Stimulated activated CD4-positive, alpha-beta T cell treated with anti-CD3 and anti-CD28 coated beads, Interleukin-1b, Interleukin-23, amount 100 ng/mL, for 4 hours (primary cell): ENCODE measurements at places on chromosomes 7 and 10.

GRCh38 chr10:74936577-74937265 lies 110.3 kb downstream of the KAT6B start:
- DNase-seq = no peak

DNA sequence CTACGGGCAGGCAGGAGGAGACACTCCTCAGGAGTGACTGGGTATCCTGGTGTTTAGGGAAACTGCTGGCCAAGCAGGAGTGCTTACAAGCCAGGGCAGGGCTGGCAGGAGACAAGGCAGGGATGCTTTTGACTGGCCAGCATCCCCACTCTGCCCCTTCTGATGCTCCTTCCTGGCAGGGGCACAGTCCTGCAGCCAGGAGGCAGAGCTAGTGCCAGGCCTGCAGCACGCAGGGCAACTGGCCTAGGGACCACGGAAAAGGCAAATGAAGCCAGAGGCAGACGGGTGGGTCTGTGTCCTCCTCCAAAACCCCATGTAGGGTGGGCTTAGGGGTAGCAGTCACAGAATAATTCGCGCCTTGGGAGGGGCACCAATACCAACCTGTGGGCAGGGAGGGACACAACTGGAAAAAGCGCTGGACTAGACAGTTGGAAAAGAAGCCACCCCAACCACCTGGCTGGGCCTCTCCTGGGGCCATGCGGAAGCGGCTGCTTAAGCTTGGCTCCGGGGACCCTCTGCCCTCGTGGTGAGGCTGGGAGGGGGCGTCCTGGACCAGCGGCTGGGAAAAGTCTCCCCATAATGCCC lies 4.8 kb downstream of the IMPDH1 start:
- DNase-seq = no peak

GRCh38 chr7:142806022-142806356 lies 35.2 kb downstream of the PRSS2 start:
- DNase-seq = no peak

DNA sequence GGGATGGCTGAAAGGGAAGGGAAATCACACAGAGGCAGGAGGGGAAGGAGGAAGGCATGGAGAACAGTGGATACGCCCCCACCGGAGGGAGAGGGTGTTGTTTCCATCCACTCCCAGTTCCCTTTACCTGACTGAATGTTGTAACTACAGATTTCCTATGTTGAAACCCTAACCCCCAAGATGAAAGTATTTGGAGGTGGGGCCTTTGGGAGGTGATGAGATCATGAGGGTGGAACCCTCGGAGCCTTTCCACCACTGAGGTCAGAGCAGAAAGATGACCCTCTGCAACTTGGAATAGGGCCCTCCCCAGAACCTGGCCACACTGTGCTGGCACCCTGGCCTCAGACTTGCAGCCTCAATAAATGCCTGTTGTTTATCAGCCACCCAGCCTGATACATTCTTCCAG lies 48.6 kb upstream of the CNPY1 start:
- no peak for DNase-seq

GRCh38 chr7:84073186-84073875 lies 121.3 kb downstream of the SEMA3A start:
- no peak for DNase-seq

GRCh38 chr7:2510909-2511768 lies 8.4 kb upstream of the LFNG start:
- no peak for DNase-seq

DNA sequence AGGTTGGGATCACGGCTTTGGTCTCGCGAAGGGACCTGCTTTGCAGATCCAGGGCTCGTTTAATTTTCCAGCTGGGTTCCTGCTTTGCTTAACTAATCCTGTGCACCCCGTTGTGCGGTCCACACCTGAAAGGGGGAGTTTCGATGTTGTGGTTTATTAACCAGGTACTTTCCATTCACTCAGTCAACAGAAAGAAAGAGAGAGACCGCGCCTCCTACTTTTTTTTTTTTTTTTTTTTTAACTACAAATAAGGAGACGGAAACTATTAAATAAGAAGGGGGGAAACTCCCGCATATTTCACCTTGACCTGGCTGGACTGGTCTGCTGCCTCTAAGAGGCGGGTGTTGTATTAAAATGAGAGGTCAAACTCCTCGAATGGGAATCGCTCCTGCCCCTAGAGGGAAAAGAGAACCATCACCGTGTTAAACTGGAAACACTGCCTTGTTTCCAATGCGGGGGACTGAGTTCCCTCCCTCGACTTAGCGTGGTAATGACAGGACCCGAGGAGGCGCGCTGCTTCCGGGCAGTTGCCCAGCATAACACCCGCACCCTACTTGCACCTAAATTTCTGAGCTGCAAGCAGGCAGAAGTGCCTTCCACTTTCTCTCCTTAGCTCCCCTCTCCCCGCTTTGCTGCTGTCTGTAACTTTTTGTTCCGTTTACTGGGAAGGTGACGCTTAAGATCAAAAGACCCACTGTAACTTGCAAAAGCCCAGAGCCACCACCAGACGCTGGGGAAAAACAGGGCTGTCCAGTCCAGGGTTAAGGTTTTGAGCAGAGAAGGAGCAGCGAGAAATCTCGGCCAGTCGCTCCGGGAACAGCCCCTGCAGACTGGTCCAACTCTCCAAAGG lies 1.1 kb upstream of the ITGB8 start:
- no peak for DNase-seq

- DNase-seq = peak; percentile 72
Measured at GRCh38 chr7:117119192-117119924, 166.1 kb downstream of the ST7 start.

- no peak for DNase-seq
Measured at GRCh38 chr10:101238732-101239105, 9.5 kb upstream of the LBX1 start.

GRCh38 chr7:86645676-86646276 lies 2.1 kb downstream of the GRM3 start:
- no peak for DNase-seq

- DNase-seq = no peak
Measured at GRCh38 chr7:47373871-47374451, 207.9 kb downstream of the TNS3 start.

DNA sequence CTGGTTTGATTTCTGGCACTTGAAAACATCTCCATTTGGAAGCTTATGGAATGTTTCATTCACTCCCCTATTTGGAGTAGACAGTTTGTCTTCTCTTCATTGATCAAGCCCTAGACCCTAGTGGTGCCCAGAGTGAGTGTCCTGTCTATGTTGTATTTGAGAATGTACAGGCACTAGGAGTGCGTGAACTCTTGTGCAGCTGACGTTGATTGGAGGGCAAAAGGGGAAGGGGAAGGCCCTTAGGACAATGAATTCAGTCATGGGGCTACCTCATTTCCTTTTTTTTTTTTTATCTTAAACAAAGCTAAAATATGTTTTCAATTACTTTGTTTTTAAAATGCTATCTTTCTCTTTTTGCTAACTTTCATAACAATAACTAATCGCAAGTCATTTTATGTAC lies 66.5 kb downstream of the ADD3 start:
- no peak for DNase-seq

- no peak for DNase-seq
Measured at GRCh38 chr10:4003348-4003973, 218.5 kb upstream of the KLF6 start.

GRCh38 chr7:151046603-151047573 lies 1.4 kb upstream of the ASIC3 start:
- no peak for DNase-seq

GRCh38 chr7:114084002-114084471 lies 165.2 kb upstream of the PPP1R3A start:
- DNase-seq = no peak

- DNase-seq = no peak
Measured at GRCh38 chr10:24384954-24385353, 176.0 kb downstream of the KIAA1217 start.

DNA sequence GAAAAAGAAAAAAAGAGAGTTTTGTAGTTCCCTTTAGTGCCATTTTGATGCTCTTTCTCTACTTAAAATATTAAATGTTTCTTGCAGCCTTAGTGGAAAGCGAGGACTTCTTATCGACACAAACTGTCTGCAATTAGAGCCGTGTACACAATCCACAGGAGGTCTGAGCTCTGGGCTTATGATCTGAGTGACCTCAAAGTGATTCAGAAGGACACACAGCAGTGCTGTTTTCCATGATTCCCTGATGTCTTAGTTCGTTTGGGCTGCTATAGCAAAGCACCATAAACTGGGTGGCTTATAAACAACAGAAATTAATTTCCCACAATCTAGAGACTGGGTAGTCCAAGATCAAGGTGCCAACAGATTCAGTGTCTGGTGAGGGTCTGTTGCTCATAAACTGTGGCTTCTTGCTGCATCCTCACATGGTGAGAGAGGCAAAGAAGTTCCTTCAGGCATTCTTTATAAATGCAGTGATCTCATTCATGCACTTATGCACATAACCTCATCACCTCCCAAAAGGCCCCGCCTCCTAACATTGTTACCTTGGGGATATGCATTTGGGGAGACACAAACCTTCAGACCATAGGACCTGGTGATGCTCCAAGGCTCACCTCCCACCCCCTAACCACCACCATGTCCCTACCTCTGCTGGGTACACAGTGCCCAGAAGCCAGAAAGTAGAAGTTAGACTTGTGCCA lies 204.5 kb upstream of the GHITM start:
- no peak for DNase-seq

GRCh38 chr10:92591550-92592022 lies 1.3 kb upstream of the KIF11 start:
- peak; percentile 81 for DNase-seq

DNA sequence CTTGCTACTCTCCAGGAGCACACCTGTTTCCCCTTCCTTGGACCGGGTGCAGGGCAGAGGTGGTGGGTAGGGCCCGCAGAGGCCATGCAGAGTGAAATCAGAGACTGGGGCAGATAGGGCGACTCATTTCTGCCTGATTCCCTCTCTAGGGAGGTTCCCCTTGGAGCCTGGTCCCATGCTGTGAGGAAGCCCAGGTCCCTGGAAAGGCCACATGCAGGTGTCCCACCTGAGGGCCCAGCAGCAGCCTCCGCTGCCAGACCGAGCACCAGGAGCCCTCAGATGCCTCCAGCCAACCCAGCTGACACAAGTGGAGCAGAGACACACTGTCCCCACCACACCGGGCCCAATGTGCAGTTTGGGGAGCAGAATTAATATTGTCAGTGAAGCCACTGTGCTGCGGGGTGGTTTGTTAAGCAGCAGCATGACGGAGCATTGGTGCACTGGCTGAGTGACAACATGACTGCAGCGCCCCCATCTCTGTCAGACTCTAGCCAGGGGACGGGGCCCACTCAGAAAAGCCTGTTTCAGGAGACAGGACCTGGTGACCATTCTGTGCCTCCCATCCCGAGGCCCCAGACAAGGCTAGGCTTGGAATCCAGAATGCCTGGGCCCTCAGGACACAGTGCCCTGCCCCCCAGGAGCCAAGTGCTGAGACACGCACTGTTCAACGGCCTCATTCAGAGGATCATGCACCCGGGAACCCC lies 30.4 kb upstream of the RET start:
- DNase-seq = no peak

GRCh38 chr10:3578159-3578558 lies 206.8 kb downstream of the KLF6 start:
- no peak for DNase-seq

- DNase-seq = no peak
Measured at GRCh38 chr10:89202033-89202425, 5.1 kb downstream of the CH25H start.

GRCh38 chr10:3978174-3978573 lies 193.2 kb upstream of the KLF6 start:
- DNase-seq = no peak

GRCh38 chr10:35606430-35606829 lies 1.3 kb downstream of the GJD4 start:
- no peak for DNase-seq

- DNase-seq = no peak
Measured at GRCh38 chr10:42973411-42973810, 103.5 kb upstream of the RET start.

GRCh38 chr10:13152296-13152695 lies 9.1 kb upstream of the MCM10 start:
- DNase-seq = no peak

- no peak for DNase-seq
Measured at GRCh38 chr7:7335215-7335614, 152.9 kb downstream of the C1GALT1 start.

- no peak for DNase-seq
Measured at GRCh38 chr10:76735866-76736265, 901.7 kb downstream of the KCNMA1 start.

GRCh38 chr10:46292573-46293023 lies 5.8 kb downstream of the ANTXRL start:
- no peak for DNase-seq

GRCh38 chr7:97013134-97013844 lies 7.9 kb downstream of the DLX6 start:
- DNase-seq = no peak

- DNase-seq = no peak
Measured at GRCh38 chr10:21668831-21669230, 134.8 kb downstream of the MLLT10 start.

DNA sequence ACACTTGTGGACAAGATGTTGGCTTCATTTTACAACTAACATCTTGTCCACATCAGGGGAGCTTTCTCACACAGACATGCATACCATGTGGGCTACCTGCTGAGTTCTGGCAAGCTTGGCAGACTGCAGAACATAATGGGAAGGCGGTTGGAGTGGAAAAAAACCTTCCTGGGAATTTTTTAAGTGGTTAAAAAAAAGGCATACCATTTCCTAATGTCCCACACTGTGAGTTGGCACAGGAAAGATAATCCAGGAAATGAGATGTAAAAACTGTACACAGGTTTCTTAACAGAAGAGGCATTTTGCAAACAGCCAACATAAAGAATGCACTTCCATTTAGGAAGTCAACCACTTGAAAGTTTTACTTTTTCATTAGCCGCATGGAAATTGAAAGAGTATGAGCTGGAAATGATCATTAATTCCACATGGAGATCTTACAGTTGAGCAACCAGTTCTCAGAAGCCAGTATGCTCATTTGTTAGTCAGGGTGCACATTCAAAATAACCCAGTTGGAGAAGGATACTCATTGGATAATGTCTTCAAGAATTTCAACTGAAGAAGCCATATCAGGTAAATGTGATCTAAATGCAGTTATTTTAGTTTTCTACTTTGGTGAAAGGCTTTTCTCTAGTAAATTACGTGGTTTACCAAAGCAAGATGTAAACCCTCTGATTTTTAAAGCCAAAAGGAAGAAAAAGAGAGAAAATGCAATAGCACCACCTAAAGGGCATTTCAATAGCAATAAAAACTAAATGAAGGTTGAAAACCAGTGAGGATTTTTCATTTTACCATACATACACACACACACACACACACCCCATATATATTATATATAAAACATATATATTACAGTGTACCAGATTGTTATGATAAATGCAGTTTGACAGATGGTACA lies 194.0 kb downstream of the TAX1BP1 start:
- no peak for DNase-seq

GRCh38 chr7:17654940-17655339 lies 285.4 kb downstream of the SNX13 start:
- DNase-seq = no peak

DNA sequence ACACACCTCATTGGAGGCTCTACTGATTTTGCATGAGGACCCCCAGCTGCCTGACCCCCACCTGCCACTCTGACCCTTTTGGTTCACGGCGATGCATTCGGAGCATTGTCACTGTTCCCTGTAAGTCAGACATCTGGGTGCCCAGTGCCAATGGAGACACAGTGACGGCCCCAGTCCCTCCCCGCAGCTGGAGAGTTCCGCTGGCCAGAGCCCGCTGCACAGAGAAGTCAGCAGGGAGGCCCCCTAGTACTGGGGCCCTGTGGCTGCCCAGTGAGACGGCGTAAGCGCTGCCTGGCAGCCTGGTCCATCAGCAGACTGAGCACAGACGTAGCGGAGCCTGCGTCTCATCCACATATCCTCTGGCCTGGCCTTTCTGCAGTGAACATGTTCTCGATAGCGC lies 77.5 kb downstream of the NKX6-2 start:
- no peak for DNase-seq
